Stimulated activated CD4-positive, alpha-beta T cell treated with anti-CD3 and anti-CD28 coated beads, Interleukin-1b, Interleukin-23, amount 100 ng/mL, for 48 hours (primary cell): ENCODE measurements at places on chromosomes 12 and 14.
A peak's percentile ranks its signal among the peaks of the same experiment; 100 is the strongest.

- peak; percentile 70 for DNase-seq
These were observed 16.1 kb downstream of the UBC start for GRCh38 chr12:124898200-124898922.

GRCh38 chr12:131213896-131214442 lies 260.3 kb downstream of the ADGRD1 start:
- no peak for DNase-seq

DNA sequence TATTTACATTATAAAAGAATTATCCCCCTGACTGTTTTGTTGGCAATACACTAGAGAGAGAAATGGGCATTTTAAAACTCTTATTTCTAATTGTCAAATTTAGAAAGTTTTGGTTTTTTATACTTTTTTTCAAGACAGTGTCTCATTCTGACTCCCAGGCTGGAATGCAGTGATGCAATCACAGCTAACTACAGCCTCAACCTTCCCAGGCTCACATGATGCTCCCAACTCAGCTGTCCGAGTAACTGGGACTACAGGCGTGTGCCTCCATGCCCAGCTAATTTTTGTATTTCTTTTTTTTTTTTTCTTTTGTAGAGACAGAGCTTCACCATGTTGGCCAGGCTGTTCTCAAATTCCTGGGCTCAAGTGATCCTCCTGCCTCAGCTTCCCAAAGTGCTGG lies 8.3 kb upstream of the OR11H6 start:
- DNase-seq, result no peak

DNA sequence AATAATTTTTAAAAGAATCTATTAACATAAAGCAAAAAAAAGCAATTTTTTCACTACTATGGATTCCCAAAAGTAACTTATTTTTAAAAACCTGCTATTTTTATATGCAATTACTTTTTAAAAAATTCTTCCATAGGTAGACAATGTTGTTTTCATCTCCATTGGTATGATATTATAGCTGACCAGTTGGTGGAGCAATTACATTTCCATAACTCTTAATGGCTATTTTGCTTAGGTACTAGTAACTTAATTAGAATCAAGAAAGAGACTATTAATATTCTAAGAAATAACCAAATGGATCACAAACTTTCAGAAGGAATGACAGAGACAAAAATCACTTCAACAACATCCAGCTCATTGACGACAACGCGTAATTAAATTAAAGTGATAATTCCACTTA lies 64.7 kb upstream of the PTCSC3 start:
- DNase-seq, result no peak
